ENCODE measurements at places on chromosomes 5 and 9.

DNA sequence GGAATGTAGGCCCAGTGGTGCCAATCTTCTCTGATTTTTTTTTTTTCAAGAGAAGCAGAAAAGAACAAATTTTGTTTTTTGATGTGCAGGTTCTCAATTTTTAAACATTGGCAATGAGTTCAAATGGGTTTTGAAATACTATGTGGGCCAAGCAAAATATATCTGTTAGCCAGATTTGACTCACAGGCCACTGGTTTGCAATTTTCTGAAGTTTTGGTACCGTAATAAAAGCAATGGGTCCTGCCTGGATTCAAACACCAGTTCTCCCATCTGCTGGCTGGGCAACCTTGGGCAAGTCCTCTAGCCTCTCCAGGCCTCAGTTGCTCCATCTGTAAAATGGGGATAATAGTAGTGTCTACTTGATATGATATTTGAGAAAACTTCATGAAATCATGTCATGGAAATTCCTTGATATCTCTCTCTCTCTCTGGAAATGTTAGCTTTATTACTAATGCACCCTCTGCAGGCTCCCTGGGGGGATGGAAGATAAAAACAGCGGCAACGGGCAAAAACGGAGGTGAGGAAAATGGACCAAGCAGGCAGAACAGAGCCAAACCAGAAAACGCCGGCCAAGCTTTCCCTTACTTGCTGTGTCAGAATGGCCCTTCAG, 63.4 kb downstream of the SMIM23 start:
- DNase-seq, result no peak

DNA sequence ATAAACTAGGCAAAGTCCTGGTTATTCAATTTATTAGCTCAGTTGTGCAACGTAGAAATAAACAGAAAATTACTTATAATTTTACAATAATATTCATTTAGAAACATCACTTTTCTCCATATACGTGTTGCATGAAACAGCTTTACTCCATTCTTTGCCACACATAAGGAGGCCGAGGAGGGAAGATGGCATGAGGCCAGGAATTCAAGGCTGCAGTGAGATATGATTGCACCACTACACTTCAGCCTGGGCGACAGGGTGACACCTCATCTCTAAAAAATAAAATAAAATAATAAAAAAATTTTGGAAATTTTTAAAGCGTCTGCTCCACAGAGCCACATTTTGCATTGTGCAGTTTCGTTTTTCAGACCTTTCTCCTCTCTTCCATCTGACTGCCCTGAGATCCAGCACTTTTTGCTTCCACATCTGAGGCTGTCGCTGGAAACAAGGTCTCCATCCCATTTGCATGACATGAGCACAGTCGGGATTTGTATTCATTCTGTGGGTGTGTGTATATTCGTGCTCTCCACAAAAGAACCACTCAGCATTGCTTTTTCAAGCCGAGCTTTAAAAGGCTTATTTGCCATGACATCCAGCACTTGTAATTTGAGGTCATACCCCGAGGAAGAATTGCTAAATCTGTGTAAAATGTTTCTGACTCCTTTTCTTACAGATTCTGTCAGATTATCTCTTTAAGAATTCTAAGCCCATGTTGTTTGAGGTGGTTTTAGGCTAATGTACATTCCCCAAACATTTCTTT, 98.6 kb upstream of the MSX2 start:
- no peak for DNase-seq

DNA sequence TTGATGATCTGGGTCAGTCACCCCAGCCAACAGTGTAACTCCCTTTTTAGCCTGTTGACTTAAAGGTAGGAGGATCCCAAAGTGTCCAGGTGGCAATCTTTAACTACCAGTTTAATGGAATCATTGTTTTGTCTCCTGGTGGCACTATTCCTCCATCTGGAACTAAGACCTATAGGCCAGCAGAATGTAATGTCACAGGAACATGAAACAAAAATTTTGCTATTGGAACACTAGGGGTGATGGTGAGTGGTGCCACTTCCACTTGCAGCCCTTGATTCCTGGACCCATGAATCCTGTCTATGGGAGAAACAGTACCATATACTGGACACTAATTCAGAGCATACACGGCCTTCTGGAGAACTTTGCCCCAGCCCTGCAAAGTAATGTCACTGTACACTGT, 219.5 kb upstream of the RASA1 start:
- no peak for DNase-seq

DNA sequence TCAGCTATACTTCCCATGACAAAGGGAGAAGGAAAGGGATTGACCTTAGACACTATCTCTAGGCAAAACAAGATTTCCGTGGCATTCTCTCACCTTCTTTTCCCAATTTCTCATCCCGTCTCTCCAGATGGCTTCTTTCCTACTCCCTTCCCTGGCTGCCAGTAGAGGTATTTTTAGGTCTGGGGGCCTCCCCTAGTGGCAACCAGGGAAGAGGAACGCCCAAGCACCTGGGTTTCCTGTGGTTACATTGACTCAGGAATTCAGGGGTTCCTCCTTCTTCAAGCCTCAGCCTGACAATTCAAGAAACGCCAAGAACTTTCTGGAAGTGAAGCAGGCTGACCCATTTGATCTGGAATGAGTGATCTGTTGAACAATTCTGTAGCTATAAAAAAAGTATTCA, 111.5 kb upstream of the OSMR start:
- no peak for DNase-seq

GRCh38 chr9:114470121-114470520, 35.2 kb downstream of the WHRN start:
- no peak for DNase-seq

- DNase-seq, result no peak
Measured at GRCh38 chr9:72856972-72857623, 95.8 kb downstream of the ALDH1A1 start.

DNA sequence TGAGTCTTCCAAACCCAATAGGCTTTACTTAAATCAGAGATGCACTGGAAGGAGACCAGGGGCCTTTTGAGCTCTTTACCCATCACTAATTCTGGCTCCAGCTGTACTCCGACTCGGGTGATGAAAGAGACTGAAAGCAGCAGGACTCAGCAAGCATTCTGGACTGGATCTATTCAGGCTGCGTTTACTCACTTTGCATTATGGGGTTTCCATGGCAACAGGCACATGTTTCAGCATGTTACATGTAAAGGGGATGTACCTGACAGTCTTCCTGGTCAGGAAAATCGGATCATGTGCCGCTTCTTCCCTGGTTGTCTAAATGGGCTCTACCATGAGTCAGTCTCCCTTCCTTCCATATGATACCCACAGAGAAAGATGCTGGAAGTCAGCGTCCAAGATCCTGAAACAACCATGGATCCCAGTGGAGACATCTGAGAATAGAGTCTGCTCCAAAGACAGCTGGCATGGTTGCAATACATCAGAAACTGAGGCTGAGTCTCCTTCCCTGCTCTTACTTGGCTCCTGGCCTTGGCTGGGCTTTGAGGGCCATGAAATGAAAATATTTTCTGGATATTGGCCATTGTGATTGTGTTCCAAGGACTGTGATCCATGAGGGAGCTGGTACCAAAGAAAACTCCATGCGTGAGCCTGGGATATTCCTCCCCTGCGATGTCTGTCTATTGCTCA, 102.5 kb upstream of the TNC start:
- no peak for DNase-seq

DNA sequence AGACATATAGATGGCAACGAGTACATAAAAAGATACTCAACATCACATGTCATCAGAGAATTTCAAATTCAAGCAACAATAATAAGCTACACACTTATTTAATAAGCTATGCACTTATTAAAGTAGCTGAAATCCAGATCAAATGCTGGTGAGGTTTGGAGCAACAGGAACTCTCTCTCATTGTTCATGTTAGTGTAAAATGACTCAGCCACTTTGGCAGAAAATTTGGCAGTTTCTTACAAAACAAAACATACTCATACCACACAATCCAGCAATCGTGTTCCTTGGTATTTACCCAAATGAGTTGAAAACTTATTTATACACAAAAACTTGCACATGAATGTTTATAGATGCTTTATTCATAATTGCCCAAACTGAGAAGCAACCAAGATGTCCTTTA, 131.5 kb upstream of the NFIL3 start:
- no peak for DNase-seq

DNA sequence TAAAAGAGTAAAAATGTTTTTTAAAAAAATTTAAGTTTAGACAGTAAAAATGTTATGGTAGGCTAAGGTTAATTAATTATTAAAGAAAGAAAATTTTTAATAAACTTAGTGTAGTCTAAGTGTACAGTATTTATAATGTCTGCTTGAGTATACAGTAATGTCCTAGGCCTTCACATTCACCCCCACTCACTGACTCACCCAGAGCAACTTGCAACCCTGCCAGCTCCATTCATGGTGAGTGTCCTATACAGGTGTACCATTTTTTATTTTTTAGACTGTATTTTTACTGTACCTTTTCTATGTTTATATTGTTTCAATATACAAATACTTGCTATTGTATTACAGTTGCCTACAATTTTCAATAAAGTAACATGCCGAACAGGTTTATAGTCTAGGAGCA, 234.1 kb downstream of the AUH start:
- DNase-seq, result no peak

DNA sequence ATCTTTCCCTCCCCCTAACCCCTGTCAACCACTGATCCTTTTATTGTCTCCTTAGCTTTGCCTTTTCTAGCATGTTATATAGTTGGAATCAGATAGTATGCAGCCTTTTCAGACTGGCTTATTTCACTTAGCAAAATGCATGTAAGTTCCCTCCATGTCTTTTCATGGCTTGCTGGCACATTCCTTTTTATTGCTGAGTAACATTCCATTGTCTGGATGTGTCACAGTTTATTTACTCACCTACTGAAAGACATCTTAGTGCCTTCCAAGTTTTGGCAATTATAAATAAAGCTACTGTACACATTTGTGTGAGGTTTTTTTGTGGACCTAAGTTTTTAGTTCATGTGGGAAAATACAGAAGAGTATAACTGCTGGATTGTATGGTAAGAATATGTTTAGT, 230.1 kb downstream of the PBX3 start:
- DNase-seq, result no peak

GRCh38 chr5:133473291-133473690, 139.1 kb downstream of the FSTL4 start:
- DNase-seq, result no peak
